Keratinocyte (primary cell): ENCODE measurements at places on chromosomes 16 and 17.

DNA sequence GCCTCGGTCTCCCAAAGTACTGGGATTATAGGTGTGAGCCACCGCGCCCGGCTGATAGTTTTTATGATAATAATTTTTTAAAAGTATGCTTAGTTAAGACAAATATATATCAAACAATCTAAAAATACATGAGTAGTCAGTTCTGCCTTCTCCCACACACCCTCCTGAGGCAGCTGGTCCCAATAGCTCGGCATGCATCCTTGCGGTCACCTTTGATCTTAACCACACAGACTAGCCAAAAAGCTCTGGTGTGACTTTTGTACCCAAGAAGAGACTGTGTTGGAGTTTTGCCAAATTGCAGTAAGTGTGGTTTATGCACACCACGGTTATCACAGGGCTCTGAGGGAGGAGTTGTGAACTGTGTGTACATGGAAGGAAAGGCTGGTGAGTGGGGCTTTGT is 25.6 kb downstream of the ATP6V0A1 start:
- DNase-seq = no peak

- no peak for DNase-seq
These were observed 33.3 kb upstream of the RGS9 start for GRCh38 chr17:65103896-65104295.

- no peak for DNase-seq
These were observed 136.7 kb downstream of the MAF start for GRCh38 chr16:79463841-79464240.

DNA sequence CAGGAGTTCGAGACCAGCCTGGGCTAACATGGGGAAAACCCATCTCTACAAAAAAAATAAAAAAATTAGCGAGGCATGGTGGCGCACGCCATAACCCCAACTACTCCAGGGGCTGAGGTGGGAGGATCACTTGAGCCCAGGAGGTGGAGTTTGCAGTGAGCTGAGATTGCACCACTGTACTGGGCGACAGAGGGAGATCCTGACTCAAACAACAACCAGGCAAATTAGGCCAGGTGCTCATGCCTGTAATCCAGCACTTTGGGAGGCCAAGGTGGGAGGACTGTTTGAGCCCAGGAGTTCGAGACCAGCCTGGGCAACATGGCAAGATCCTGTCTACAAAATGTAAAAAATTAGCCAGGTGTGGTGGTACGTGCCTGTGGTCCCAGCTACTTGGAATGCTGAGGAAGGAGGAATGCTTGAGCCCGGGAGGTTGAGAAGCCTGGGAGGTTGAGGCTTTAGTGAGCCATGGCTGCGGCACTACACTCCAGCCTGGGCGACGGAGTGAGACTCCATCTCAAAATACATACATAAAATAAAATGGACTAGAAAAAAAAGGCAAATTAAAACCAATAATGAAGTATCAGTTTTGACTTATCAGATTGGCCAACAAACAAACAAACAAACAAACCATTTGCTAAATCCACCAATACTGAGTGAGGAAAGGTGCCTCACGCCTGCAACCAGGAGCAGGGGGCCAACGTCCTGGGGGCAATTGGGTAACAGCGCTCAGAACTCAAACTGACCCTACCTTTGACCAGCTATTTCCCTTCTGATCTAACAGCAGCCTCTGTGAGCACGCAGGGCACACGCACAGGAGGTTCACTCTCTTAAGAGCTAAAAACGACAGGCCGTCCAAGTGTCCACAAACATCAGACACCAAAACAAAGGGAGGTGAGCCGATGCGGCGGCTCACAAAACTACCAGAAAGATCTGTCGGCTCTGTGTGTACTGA is 19.4 kb upstream of the FASN start:
- DNase-seq = no peak

DNA sequence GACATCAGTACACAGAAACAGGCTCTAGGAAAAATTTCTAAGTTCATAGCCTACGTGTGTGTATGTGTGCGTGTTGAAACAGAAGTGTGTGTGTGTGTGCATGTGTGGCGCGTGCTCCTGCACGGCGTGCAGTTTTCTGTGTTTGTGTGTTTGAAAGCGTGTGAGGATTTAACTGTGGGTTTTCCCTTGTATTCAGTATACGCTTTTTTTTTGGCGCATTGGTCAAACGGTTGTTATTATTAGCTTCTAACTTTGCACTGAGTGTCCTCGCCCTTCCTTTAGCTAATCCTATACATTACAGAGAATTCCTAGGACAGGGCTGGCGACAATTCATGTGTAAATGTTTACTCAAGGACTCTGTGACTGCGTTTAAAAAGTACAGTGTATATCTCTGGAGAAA is 23.0 kb downstream of the TMC6 start:
- DNase-seq = no peak

DNA sequence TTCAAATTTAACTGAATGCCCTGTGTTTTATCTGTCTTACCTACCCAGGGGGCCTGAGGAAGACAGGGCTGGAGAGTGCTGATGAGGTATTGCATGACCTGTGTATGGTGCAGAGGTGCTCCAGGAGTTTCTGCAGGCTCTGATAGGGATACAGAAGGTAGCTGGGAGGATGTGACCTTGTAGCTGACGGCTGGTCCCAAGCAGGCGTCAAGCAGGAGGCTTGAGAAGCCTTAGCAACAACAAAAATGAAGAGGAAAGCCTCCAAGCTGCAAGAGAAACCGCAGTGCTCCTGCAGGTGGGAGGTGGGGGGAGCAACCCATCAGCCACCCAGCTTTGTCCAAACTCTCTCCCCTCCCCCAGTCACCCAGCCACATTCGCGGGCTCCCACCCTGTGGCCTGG is 40.4 kb downstream of the LAT start:
- no peak for DNase-seq

- DNase-seq = no peak
These were observed 250.8 kb downstream of the STX8 start for GRCh38 chr17:9324864-9325263.

DNA sequence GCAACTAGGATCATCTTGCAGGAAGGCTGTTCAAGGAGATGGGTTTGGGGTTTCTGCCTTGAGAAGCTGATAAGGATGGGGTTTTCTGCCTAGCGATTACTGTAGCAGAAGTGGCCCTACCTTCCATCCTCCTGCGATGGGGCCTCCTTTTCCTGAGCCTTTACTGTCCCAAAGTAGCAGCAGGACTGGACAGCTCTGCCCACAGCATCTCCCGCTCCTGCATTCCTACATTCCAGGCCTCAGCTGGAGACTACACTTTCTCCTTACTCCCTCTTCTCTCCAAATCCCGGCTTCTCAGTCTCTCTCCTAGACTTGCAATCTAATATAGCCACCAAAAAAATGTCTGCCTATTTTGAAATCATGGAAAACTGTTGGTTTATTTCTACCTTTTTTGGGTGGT is 355.4 kb downstream of the CA10 start:
- DNase-seq = no peak

GRCh38 chr16:23497543-23497868 is 12.8 kb downstream of the GGA2 start:
- no peak for DNase-seq

- DNase-seq = no peak
These were observed 1.6 kb downstream of the RIPOR1 start for GRCh38 chr16:67530013-67530939.

- DNase-seq = no peak
These were observed 1.9 kb upstream of the NFATC3 start for GRCh38 chr16:68083239-68083781.

GRCh38 chr17:7329997-7330637 is 982 bp upstream of the NEURL4 start:
- DNase-seq = no peak

DNA sequence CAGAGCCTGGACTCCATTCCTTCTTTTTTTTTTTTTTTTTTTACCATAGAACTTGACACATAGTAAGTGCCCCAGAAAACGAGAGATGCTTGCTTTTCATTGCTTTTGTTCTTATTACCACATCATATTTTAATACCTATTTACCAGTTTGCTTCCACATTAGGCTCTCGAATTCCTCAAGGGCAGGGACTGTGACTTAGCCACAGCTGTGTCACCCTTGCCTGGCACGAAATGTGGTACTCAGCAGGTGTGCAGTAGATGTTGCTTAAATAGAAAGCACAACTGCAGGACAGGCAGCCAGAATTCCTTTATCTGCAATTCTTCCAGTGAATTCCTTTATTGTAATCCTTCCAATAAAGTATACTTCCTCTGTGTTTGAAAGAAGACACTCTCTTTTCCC is 393.0 kb downstream of the HAPSTR1 start:
- no peak for DNase-seq

DNA sequence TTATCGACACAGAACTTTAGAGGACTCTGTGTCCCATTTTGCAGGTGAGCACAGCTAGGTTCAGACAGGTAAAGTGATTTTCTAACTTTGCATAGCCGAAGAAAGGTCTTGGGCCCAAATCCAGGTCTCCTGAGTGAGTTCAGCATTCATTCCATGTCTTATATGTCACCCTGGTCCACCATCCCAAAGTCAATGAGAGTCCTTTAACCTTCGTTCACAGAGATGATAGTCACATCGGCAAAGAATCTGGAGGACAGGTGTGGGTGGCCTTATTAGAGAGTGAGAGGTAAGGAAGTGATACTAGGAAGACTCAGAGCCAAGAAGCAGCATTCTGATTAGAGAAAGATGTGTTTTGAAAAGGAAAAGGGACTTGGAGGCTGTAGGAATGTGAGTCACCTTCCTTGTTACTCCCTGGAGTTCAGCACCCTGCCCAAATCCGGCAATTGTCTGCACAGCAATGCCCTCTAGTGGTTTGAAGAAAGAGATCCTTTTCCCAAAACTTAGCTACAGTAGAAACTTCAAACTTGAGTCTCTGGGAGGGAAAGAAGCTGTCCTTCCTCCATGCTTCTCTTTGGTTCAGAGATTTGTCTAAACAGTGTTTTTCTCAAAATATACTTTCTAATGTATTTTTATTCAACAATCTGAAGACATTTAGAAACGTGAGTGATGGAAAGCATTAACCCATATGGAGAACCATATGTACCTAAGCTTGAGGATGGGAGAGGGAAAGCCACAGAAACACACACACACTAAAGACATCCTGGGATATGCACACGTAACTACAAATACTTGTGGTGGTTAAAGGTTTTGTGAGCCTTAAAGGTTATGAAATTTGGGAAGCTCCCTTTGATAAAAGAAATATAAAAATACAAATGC is 96.4 kb upstream of the SHISA6 start:
- peak; percentile 11 for DNase-seq

DNA sequence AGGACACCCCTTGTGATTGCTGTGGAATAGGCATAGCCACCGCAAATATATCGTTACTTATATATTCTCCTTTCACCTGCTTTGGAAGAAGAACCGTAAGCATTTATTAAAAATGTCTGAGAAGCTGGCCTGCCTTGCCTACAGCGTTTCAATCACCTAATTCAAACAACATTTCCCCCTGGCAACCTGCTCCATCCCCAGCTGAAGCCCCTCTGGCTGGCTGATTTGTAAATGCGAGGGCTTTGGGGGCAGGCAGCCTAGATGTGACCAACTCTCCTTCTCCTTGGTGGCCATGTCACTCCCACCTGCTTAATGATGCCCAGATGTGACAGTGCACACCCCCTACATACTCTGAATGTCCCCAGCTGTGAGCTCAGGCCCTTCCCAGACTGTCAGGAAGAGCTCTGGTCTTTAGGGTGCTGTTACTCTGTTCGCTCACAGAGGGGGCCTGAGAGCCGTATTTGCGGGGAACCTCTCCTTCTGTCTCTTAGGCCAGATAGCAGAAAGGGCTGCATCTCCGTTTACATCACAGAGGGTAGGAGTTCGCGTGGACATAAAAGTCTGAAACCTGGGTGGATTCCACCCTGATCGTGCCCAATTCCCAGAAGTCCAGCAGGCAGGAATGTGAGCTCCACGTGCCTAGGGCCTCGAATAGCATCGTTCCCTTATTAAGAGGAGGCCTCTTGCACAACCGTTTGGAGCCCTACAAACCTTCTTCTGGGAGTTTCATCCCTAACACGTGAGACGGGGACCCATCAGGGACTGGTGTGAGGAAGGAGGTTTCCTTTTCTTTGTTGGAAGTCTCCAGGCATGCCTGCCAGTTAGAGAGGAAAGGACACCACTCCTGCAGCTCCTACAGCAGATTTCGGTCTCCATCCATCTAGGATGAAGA is 2.4 kb upstream of the SDK2 start:
- DNase-seq = no peak

DNA sequence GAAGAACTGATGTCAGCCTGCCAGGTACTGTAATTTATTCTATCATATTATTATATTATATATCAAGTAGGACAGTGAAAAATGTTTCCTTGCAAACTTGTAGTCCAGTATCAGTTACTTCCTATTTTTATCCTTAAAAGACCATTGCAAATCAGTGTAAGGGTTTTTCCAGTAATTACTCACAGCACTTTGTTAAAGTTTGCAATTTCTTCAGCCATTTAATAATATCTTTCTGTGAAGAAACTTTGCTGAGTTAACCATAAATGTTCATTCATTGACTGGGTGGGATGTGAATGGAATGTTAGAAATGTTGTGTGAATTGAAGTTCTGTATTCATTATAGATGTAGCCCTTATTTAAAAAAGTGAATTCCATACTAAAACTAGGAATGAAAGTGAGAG is 26.7 kb downstream of the HAPSTR1 start:
- no peak for DNase-seq

DNA sequence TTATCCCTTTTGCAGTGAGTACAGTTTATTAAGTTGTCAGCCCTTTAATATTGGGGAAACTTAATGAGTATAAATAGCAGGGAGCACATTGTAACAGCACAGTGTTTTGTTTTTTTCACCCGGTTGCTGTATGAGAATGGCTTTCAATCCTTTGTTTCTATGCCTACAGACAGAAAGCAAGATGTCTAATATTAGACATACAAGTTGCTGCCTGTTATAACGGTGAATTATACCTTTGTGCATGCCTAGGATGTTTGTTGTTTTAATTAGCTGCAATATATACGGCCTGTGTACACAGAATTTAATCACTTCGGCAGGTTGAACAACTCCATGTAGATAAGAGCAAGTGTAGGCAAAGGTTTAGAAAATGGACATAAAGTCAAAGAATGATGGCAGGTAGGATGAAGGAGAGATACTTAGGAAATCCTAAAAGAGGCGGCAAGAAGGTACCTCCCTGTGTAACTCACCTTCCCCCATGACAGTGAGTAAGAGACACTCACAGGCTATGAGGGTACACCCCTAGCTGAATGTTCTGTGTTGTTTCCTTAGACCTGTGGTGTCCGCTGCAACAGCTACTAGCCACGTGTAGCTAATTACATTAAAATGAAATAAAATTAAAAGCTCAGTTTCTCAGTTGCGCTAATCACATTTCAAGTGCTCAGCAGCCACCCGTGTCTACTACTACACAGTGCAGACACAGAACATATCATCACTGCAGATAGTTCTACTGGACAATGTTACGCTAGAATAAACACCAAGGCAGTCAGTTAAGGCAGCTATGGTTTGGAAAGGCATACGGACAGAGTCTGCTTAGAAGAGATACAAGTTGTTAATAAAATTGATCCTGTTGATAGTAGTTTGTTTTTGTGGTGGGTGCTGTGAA is 10.9 kb downstream of the SLC7A6OS start:
- no peak for DNase-seq

DNA sequence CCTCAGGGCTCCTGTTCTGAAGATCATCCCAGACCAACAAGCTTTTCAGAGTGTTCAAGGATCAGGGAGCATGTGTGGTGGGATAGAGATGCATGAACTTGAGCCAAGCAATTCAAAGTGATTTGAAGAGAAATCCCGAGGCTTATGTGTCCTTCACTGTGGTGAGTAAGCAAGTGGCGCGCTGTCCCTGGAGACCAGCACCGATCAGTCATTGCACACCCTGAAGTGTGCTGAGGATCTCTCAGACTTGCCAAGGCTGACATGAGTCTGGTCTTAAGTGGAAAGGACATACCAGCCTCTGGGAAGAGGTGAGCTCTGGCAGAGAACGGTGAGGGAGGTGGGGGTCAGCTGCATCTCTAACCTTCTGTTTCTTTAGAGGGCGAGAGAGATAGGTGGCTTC is 43.8 kb upstream of the CDH13 start:
- DNase-seq = no peak
